Stimulated activated CD4-positive, alpha-beta T cell treated with anti-CD3 and anti-CD28 coated beads, Interleukin-15, amount 100 ng/mL, for 1 hour (primary cell): ENCODE measurements at places on chromosomes 13 and 19.

DNA sequence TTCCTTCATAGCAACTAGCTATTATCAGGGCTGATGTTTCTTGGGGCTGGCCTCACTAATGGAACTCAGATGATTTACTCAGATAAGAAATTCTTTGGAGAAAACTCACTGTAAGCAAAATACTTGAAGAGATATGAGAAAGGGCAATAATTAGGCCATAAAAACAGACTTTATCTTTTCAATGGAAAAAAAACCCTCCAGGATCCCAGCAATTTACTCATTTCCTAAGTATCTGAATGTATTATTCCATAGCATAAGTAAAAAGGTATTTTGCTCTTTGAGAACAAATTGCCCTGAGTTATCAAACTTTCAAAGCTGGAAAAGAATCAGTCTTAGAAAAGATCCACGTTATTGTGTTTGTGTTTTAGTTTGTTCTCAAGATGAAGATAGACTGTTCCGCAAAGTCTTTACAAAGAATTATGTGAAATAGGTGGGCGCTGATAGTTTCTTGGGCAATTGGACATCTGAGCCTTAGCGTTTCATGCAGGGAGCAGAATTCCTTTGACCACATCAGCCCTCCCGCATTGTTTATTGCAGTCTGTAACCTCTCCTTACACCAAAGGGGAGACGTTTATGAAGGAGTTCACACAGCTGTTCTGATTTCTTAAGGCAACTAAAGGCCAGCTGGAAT, 29.1 kb upstream of the CSNK1A1L start:
- DNase-seq = no peak

GRCh38 chr19:39409208-39410016, 2.8 kb downstream of the ZFP36 start:
- DNase-seq = peak; percentile 68

- no peak for DNase-seq
These were observed 54.7 kb upstream of the WASF3 start for GRCh38 chr13:26502826-26503225.

DNA sequence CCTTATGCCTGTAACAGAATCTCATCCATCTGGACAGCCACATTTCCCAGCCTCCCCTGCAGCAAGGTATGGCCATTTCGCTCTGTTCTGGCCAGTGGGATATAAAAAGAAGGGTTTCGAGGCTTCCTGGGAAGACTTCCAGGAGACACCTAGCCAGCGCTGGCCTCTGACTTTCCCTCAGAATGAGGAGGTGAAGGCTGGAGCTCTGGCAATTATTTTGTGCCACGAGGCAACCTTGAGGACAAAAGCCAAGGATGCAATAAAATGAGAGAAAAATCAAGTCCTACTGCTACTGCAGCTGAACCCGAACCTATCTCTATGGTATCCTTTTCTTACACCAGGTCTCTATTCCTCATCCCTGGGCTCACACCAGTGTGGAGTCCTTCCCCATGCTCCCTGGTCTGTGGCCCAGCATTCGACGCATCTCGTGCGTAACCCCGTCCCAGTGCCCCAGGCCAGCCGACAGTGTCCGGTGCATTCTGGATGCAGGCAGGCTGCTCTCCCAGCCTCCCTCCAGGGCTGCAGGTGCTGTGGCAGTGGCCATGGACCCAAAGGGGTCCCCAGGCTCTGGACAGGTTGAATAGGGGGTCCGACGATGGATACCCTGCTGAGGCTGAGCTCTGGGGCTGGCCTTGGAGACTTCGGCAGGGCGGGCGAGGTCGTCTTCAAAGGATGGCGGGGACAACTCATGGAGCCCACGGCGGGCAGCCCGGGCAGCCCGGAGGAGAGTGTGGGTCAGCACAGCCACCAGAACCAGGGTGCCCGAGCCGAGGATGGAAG, 12.2 kb downstream of the TMEM221 start:
- DNase-seq = no peak
